Right kidney (tissue), 9 donors: ENCODE measurements at places on chromosomes 12 and 14.

- no peak for DNase-seq
Measured at GRCh38 chr12:30748147-30748546, 6.6 kb downstream of the CAPRIN2 start.

DNA sequence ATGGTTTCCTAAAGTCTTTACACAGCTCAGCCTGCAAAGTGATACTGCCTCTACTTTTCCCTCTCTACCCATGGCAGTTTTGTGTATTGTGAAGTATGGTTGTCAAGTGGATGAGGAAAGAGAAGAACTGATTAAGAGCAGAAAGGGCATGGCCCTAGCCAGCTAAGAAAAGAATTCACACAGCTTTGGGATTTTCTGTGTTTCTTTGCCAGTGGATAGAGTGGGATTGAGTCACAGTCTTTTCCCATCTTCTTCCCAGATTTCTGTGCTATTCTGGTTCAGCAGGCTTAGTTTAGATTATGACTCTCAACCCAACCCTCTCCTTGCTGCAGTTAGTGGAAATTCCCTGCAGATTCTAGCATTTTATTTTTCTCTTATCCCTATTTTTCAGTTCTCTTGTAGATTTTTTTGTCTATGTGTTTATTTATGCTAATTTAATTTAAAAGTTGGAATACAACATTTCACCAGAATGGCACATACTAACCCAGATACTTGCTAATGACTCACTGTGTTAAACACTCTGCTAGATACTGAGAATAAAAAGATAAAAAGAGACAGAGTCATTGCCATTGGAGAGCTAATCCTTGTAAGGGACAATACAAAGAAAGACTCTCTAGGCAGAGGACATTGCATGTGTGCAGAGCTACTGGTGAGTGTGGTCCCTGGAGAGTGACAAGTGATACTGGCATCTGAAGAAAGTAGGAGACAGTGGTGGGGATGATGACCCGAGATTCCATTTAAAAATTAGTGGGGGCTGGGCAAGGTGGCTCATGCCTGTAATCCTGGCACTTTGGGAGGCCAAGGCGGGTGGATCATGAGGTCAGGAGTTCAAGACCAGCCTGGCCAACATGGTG lies 106.3 kb downstream of the ST8SIA1 start:
- DNase-seq: no peak

DNA sequence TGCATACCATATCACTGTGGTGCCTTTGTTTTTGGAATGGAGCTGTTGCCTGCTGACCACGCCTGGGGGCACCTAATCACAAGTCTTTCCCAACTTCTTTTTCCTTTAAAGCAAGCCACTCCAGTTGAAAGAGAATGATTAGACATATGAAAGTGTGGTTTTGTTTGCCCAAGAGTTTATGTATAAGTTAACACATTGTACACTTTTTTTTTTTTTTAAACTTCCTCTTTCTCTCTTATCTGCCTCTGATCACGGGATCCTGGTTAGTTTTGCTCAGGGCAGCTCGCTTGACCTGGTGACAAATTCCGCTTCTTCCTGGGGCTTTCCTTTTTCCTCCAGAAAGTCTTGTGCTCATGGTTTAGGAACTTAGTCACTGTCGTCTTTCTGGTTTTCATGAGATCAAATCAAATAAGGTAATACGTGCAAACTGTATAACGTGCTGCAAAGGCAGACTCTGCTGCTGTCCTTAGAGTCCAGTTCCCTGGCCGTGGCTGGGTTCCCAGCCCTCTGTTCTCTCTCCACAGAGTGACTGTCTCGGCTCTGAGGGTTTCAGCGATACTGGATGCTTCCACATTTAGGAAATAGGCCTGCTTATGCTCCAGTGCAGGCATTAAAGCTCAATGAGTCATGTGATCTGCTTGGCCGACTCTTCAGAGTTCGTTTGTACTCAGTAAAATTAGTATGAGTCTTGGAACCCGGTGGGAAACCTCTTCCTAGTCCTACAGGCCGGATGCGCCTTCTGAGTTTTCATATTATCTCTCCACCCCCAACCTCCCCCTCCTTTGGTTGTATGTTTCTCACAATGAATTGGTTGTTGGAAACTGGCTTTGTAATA lies 15.2 kb downstream of the RASSF3 start:
- peak; percentile 48 for DNase-seq

- DNase-seq: no peak
Measured at GRCh38 chr12:19886639-19887064, 447.4 kb downstream of the AEBP2 start.

- no peak for DNase-seq
Measured at GRCh38 chr12:1013618-1014489, 22.8 kb downstream of the ERC1 start.

DNA sequence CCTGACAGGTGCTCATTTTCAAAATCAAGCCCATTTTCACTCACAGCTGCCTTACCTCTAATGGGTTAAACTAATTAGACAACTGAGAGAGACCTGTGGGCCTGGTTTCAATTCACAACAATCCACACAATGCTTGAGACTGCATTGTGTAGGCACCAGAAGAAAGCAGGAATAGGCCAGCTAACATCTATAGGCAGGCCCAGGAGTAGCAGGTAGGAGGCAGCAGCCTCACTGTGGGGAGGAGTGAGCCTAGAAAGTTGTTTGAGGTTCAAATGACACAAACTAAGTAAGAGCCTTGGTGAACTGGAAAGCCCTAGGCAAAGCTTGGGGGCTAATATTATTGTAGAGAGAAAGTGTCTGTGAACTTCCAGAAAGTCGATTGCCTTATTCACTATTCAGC lies 289.5 kb upstream of the CCDC196 start:
- DNase-seq: no peak
